ENCODE measurements at places on chromosomes 12 and 14.

GRCh38 chr12:128823216-128823915 lies 392 bp downstream of the SLC15A4 start:
- no peak for DNase-seq

GRCh38 chr12:97995559-97995958 lies 519.8 kb upstream of the TMPO start:
- DNase-seq: no peak

GRCh38 chr12:98208816-98209215 lies 306.6 kb upstream of the TMPO start:
- no peak for DNase-seq

DNA sequence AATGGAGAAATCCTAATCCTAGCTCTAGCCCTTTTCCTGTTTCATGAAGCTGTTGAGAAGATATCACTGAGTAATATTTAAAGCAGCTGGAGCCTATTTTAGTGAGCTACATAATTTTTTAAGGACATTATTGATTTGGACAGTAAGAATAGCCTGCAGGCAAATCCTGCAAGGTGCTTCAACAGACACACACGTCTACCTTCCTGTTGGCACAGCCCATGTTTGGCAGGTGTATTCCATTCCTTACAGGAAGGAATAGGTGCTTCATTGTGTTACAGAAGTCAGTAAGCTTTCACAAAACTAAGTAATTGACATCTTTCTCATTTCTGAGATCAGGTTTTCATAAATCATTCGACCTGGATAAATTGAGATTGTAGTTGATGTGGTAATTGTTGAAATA lies 50.6 kb downstream of the FOXA1 start:
- no peak for DNase-seq

DNA sequence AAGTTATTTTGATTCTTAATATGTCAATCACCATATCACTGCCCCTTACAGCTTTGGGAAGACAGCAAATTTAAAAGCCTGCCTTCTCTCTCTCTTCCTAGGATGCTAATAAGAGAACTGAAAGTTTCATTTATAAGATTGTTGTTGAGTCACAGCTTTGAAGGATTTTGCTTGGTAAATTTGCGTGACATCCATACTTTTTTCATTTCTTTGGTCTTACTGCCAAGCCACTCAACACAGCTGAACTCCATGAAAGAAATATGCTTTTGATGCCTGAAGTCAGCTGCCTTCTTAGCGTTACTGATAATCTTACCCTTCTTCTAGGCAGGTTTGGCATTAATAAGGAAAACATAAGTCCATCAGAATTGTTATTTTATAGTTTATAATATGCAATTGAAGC lies 155.0 kb downstream of the CRADD start:
- no peak for DNase-seq

DNA sequence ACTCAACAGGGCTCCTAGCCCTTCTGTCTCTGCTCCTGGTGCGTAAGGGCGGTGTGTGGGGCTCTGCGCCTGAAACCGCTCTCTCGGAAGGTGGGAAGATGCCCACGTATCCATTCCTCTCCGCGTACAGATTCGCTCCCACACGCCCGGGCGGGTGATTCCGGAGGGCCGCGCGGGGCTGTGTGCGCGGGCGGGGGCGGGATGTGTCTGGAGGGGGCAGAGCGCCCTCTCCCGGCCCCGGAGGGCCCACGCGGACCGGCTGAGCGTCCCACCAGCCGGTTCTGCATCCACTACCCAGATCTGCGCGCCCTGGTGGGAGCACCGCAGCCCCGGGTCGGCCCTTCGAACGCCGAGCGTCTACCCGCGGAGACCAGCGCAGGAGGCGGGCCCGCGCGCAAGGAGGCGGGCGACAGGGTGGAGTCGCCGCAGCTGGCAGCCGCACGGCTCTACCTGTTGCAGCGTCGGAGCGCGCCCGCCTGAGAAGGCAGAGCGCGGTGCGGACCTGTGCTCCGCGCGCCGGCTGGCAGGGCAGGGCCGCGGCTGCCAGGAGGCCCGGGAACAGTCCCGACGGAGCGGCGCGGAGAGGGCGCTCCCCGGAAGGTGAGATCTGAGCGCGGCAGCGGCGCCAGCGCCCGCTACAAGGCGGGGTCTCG lies 1.4 kb upstream of the KCNK13 start:
- peak; percentile 35 for DNase-seq

DNA sequence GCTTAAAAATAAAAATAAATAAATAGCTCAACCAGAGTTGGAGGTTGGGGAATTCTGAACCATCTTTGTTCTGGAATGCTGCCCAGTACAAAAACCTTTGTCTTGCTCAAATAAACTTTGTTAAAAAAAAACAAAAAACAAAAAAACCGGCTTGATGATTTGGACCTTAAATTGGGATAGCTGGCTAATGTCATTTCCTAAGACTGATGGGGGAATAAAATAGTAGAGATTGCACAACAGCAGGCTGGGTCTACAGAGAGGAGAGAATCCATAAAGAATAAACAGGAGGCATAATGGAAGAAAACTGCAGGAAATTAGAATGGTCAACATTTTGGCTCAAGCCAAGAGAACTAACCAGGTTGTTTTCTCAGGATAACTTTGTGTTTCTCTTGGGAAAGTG lies 370.9 kb downstream of the AEBP2 start:
- no peak for DNase-seq

DNA sequence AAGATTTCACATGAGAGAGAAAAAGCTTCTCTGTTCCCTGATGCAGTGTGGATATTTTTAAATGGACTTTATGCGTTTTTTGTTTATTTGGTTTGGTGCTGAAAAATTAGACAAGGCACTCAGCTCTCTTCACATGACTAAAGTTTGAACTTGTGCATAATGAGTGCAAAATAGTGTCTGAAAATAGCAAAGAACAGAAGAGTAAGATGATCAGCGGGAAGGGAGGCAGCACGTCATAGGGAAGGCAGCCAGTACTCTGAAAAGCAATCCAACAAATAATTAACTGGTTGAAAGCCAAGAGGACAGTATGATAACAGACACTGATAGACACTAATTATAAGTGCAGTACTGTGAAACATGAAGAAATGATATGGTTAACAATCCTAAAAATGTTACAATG lies 46.6 kb upstream of the CDKN3 start:
- DNase-seq: no peak

- DNase-seq: no peak
These were observed 1.6 kb downstream of the STXBP6 start for GRCh38 chr14:25048170-25049016.

DNA sequence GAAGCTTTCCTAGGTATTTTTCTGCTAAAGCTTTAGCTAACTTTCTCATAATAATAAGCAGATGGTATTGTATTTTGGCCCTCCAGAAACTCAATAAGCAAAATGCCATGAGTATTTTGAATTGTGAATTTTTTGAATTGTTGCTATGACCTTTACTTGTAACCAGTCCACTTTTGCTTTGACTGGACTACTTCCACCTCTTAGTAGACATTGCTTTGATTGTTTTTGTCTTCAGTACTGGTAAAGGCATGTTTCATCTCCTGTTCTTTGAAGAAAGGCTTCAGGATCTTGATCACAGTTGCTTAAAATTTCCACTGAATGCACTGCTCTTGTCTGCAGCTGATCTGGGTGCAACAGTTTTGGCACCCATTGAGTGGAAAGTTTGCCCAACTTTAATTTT lies 102.3 kb downstream of the TRMT5 start:
- no peak for DNase-seq

- no peak for DNase-seq
These were observed 327.2 kb upstream of the E2F7 start for GRCh38 chr12:77392467-77393088.

- no peak for DNase-seq
These were observed 56.3 kb downstream of the SIX6 start for GRCh38 chr14:60565211-60565610.

DNA sequence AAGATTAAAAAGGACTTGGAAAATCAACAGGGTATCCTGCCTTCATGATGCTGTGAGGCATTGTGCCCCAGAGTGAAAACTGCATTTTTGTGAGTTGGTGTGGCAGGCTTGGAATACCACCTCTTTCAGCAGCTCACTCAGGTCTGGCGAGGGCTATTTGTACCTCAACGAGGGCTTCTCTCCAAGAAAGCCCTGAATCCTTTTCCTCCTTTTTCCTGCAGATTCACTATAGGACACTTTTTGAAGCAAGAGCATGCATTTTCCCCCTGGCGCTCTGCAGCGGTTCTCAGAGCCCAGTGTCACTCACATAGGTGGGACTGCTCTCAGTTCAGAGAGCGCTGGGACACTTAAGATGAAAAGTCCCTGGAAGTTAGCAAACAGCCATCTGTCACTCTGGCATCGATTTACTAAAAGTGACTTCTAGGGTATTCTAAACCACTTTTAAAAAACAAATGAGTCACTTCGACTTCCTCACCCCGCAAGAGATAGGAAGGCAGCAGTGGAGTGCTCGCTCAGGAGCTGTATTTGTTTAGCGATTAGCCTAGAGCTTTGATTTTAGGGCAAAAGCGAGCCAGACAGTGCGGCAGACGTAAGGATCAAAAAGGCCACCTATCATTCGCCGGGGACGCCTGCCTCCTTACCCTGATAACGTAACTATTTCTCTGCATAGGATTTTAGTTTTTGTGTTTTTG lies 782 bp upstream of the LGR5 start:
- DNase-seq: no peak

DNA sequence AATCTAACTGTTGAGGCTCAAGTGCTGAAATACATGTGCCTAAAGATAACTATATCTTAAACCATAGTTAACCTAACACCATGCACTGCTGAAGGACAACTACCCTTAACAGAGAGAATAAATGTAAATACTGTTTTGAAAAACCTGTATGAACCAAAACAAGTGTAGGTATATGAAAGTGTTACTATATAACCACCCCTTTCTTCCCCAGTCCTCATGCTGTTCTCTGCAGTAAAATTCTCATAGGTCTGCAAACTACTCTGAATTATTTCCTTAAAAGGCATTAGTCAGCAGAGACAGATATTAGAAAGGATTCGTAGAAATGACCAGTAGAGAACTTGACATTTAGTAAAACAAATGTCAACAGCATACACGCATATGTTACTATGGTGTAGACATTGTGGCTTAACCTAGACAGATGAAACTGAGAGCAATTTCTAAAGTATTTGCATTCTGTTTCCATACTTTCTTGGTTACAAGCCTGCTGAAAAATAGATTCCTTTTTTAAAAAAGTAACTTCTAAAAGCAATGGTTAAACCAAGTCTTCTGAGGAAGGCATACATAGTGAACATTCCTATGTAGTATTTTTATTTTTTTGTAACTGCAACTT lies 13.9 kb downstream of the CSRP2 start:
- DNase-seq: no peak

DNA sequence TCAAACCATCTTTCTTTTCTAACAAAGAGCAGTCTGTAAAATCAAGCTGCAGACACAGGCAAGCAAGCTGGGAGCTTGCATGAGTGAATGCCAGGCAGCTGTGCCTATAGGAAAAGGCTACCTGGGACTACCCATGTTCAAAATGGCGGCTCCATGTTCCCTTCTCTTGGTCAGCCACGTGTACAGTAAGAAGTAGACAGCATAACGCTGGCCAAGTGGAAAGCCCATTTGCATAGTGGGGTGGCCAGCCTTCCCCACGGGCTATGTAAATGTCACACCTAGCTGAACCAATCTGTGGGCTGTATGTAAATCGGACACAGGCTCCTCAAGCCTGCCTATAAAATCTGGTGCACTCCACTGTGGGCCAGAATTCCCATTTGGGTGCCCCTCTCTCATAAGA lies 117.1 kb downstream of the SYT10 start:
- DNase-seq: no peak

GRCh38 chr12:106552228-106552627 lies 30.6 kb upstream of the RFX4 start:
- no peak for DNase-seq

GRCh38 chr12:106170285-106170684 lies 31.5 kb upstream of the NUAK1 start:
- no peak for DNase-seq

GRCh38 chr14:100673085-100673806 lies 53.4 kb upstream of the DLK1 start:
- DNase-seq: no peak

- no peak for DNase-seq
These were observed 30.4 kb downstream of the CHST11 start for GRCh38 chr12:104486943-104487819.

DNA sequence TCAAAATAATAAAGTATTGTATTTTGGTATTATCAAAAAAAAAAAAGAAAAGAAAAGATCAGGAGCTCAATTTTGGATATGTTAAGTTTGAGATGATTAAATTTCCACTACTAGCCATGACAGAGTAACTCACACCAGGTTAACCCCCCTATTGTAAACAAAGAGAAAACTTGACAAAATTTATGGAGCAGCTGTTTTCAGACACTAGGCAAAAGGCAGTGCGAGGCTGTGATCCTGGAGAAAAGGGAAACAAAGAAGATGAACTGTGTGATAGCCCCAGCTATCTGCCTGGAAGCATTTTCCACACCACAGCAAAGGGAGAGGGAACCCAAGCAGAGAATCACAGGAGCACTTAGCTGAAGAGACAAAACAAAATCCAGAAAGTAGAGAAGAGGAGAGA lies 145.0 kb downstream of the KIF21A start:
- DNase-seq: no peak

- DNase-seq: no peak
These were observed 6.0 kb downstream of the CCDC85C start for GRCh38 chr14:99597911-99598600.

- no peak for DNase-seq
These were observed 62.9 kb upstream of the METAP2 start for GRCh38 chr12:95411057-95411456.

DNA sequence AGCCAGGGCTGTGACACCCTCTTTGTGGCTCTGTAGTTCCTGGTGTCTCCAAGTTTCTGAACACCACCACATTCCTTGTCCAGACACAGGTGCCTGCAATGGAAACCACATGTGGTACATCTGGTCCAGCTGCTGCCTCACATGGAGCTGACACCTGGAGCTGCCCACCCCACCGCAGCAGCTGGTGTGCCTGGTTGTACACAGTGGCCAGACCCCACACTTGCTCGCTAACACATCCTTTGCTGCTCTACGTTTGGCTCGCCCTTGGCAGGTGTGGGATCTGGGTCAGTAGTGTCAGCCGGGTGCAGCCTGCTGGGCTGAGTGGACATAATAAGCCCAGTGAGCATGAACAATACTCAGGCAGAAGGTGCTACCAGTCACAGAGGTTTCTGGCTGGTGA lies 198.9 kb downstream of the ADGRD1 start:
- no peak for DNase-seq

DNA sequence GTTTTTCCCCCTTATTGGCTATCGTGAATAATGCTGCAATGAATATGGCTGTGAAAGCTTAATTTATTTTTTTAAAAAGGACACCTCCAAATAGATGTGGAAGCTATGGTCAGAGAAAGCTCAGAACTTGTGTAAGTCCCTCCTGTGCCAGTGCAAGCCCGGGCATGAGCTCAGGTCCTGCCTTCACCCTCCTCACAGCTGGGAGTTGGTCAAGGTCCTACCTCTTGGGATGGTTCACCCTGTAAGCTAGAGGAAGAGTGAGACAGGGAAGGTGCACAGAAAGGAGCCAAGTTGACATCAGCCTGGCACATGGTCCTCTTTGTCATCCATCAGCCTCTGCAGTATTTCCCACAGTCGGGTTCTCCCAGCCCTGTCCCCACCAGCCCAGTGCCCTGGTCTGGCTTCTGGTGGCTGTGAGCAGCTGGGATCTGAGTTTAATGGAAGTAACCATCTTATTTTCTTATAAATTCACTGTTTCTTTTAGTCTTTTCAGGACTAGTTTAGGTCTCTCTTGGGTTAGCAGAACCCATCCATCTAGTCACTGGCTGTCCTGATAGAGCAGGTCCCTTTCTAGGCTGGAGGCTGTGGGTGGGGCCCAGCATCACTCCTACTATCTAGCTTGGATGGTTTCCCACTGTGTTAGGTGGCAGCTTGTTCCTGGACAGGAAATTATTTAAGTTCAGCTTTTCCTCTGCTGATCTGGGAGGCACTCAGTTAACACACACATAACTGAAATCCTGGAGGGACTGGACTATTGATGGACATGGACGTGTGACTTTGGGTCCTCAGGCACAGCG lies 11.8 kb upstream of the PLEKHG3 start:
- DNase-seq: no peak
